ENCODE measurements at places on chromosomes 3 and 15.

- peak; percentile 68 for DNase-seq
Measured at GRCh38 chr3:11900824-11901223, 54.1 kb upstream of the TAMM41 start.

GRCh38 chr15:99253381-99254090 lies 2.3 kb downstream of the LRRC28 start:
- DNase-seq, result no peak

DNA sequence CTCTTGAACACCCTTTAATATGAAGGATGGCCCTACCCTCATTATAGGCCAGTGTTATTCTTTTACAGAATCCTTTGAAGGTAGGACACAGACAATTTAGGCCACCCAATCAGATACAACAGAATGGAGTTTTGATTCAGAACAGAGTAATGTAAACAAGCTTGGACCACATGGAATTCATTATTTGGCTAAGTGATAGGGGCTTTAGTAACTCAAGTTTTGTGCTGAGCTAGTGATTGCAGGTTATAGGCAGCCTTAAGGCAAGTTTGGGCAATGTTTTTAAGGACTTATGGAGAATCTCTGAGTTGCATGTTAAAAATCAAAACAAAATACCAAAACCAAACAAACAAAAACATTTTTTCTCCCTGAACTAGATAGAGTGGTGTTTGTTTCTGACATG lies 312.1 kb upstream of the ROBO1 start:
- no peak for DNase-seq

DNA sequence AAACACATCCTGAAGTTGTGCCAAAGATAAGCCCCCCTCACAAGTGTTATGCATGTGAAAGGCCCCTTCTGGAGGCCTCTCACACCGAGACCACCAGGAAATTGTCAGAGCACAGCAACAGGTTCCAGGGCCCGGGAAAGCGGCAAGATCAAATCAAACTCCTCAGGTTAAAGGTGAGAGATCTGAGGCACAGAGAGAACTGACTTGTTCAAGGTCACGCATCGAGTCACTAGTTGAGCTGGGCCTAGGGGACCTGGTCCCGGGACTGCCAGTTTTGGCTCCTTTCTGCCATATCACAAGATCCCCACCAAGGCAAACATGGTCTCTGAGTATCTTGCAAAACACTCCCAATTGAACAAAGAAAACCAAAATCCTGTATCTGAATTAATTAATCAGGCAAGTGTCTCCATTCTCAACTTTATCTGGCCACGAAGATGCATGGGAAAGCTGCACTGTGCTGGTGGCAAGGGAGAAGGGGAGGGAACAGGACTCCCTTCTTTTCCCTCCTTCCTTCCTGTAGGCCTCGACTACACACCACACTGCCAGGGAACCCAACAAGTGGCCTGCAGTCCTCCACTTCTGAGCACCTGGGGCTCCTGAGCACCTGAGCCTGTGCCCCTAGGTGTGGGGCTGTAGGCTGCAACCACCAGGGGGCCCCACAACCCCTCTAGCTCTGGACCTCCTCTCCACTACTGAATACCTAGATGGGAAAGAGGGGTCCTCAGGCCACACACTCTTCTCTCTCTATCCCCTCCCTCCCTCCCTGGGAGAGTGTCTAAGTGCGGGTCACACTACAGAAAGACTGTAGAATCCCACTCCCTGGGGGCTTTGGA lies 37.3 kb downstream of the ANP32A start:
- no peak for DNase-seq

DNA sequence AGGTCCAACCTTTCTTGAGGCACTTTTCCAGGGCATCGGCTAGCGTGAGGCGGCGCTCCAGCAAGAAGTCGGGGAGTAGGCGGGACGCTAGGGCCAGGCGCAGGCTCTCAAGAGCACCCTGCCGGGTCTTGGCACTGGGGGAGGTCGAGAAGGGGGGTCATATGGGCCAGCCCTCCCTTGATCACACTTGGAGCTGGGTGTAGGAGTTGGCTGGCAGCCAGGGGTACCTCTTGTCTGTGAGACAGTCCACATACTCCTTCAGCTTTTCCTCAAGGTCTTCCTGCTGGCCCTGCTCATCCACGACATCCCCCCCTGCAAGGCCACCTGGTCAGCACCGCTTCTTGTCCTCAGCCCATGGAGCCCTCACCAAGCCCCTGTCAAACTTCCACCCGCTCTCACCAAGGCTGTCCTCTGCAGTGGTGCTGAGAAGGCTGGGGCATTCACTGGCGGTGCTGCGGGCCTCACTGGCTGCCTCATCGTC lies 2.0 kb downstream of the IFRD2 start:
- no peak for DNase-seq

- no peak for DNase-seq
Measured at GRCh38 chr3:127063916-127064315, 81.0 kb downstream of the PLXNA1 start.
